ENCODE measurements at places on chromosomes 4 and X.

DNA sequence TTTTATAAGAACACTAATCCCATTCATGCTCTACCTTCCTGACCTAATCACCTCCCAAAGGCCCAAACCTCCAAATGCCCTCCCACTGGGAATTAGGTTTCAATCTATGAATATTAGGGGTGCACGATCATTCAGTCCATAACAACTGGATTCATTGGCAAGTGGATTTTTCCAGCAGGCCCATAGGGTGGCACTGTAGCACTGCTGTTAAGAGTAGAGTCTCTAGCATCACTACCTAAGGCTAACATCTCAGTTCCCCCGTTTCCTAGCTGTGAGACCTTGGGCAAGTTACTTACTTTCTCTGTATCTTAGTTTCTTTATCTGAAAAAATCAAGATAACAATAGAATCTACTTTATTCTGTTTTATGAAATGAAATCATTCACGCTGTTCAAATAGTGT, 315.8 kb downstream of the STIM2 start:
- DNase-seq, result peak; percentile 41

DNA sequence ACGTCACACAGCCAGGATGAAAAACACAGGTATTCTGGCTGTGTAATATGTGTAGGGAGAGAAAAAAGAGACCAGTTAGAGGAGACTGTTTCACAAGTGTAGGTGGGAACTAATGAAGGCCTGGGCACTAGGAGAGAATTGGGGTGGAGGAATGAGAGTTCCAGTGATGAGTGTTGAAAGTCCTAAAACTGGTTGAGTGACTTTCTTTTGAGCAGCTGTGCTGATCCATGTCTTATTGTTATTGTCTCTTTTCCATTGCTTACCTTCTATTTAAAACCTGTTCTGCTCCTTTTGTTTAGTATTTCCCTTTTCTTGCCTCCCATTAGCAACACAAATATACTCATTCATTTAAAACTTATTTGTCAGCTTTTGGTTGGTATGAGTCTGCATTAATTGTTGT, 88.7 kb downstream of the PDLIM5 start:
- no peak for DNase-seq

GRCh38 chrX:8815460-8816065, 14.4 kb upstream of the FAM9A start:
- no peak for DNase-seq

DNA sequence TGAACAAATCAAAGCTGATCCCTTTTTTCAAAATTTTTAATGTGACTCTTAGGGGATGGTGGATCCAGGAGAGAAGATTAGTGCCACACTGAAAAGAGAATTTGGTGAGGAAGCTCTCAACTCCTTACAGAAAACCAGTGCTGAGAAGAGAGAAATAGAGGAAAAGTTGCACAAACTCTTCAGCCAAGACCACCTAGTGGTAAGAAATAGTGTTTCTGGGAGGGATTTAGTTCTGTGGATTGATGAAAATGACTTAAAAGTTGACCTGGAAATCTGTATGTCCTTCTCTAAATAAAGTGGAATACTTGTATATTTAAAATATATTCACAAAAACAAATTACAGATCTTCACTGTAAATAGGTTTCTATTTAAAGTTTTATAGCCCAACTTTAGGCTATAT, 29.2 kb downstream of the NUDT9 start:
- DNase-seq, result no peak

- DNase-seq, result no peak
Observed at GRCh38 chr4:40288566-40288965, 46.6 kb upstream of the CHRNA9 start.

GRCh38 chr4:40241941-40242340, 45.1 kb downstream of the RHOH start:
- no peak for DNase-seq
